Heart left ventricle (tissue), 16 donors: ENCODE measurements at places on chromosomes 1 and 21. TPM values are rescaled to one million over a fixed set of nuclear protein-coding genes. Genes with fewer than 3 reads are reported as not detected.

PODN gene
- total RNA-seq: 27.6 TPM

S100A7 gene
- total RNA-seq: not detected

AGMAT gene
- not detected for total RNA-seq

MRAP gene
- total RNA-seq: 0.69 TPM

CRP gene
- total RNA-seq: not detected

MANEAL gene
- total RNA-seq: 0.69 TPM

FAM177B gene
- total RNA-seq: not detected

FMN2 gene
- not detected for total RNA-seq

CHI3L1 gene
- 0.27 TPM for total RNA-seq

OR2T2 gene
- not detected for total RNA-seq

LAMB3 gene
- 3.6 TPM for total RNA-seq

C1orf226 gene
- 6.7 TPM for total RNA-seq

TCHHL1 gene
- total RNA-seq: not detected

RSPO1 gene
- not detected for total RNA-seq

MATN1 gene
- total RNA-seq: not detected

RGS1 gene
- total RNA-seq: not detected

SYT14 gene
- not detected for total RNA-seq

RORC gene
- total RNA-seq: 12.4 TPM

AHDC1 gene
- 43.4 TPM for total RNA-seq

DCST1 gene
- total RNA-seq: not detected

KRTAP13-2 gene
- not detected for total RNA-seq

C1orf116 gene
- total RNA-seq: 0.56 TPM

ERICH3 gene
- total RNA-seq: 0.21 TPM

CYYR1 gene
- total RNA-seq: 19.4 TPM

BSND gene
- not detected for total RNA-seq

OR2L8 gene
- not detected for total RNA-seq

SRSF4 gene
- total RNA-seq: 47.4 TPM

PTPRC gene
- total RNA-seq: 39.9 TPM

PADI4 gene
- 0.42 TPM for total RNA-seq

CR2 gene
- not detected for total RNA-seq

GJA4 gene
- total RNA-seq: 22.5 TPM

EFNA3 gene
- 0.61 TPM for total RNA-seq

SMPDL3B gene
- not detected for total RNA-seq

CLCA4 gene
- not detected for total RNA-seq

HIPK1 gene
- 47.3 TPM for total RNA-seq

ZNF593 gene
- total RNA-seq: 22.6 TPM

CNN3 gene
- 115 TPM for total RNA-seq

SFN gene
- total RNA-seq: not detected

OMA1 gene
- 37.2 TPM for total RNA-seq

LCE3D gene
- total RNA-seq: not detected

LEFTY2 gene
- total RNA-seq: 1.8 TPM

REN gene
- not detected for total RNA-seq

GPR153 gene
- 6.7 TPM for total RNA-seq

USH2A gene
- total RNA-seq: 1.7 TPM

ATP1A2 gene
- 393 TPM for total RNA-seq

LRRC53 gene
- total RNA-seq: 0.06 TPM

PINK1 gene
- 158 TPM for total RNA-seq

C1orf185 gene
- not detected for total RNA-seq

SPATA46 gene
- total RNA-seq: not detected

HNRNPCL4 gene
- not detected for total RNA-seq

CELA3A gene
- total RNA-seq: 4.8 TPM

IFNLR1 gene
- 2.6 TPM for total RNA-seq

SAMSN1 gene
- 1.8 TPM for total RNA-seq

CRYBG2 gene
- total RNA-seq: not detected

FAM72C gene
- total RNA-seq: 0.29 TPM

TCHH gene
- 0.05 TPM for total RNA-seq

KDF1 gene
- not detected for total RNA-seq

PPIAL4G gene
- total RNA-seq: 0.11 TPM

SPAG17 gene
- total RNA-seq: not detected
